ENCODE measurements at places on chromosomes 7 and 10. TPM values are rescaled to one million over a fixed set of nuclear protein-coding genes. Genes with fewer than 3 reads are reported as not detected.

The NRBF2 gene
- total RNA-seq = 16.2 TPM

DNA sequence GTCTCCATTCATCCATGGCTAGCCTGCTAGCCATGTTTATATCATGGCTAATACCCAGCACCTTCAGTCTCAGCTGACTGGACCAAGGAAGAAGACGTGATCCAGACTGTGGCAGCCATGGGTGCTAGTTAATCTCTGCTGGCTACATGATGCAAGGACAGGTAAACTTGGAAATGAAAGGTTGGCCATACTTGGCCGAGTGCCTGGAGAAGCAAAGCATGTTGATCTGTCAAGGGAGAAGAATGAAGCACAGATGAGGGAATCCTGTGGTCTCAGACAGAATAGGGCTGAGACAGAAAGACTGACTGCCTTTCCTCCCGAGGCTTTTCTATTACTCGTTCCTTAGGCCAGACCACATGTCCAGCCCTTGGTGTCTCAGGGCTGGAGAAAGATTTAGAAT lies 41.1 kb downstream of the CPVL start:
- no peaks in the 10 kb centered on the region for H3K36me3 ChIP-seq
- no peak overlapping the region for H3K27ac ChIP-seq
- DNase-seq = no peak
- H3K4me3 ChIP-seq = no peak overlapping the region
- H3K4me1 ChIP-seq = no peaks in the 10 kb centered on the region
- H3K27me3 ChIP-seq = no peaks in the 10 kb centered on the region

GRCh38 chr7:94195813-94196212 lies 191.7 kb upstream of the BET1 start:
- H3K27me3 ChIP-seq = no peaks in the 10 kb centered on the region
- no peaks in the 10 kb centered on the region for H3K36me3 ChIP-seq
- no peak for DNase-seq
- H3K4me3 ChIP-seq = no peak overlapping the region
- H3K4me1 ChIP-seq = no peaks in the 10 kb centered on the region

DNA sequence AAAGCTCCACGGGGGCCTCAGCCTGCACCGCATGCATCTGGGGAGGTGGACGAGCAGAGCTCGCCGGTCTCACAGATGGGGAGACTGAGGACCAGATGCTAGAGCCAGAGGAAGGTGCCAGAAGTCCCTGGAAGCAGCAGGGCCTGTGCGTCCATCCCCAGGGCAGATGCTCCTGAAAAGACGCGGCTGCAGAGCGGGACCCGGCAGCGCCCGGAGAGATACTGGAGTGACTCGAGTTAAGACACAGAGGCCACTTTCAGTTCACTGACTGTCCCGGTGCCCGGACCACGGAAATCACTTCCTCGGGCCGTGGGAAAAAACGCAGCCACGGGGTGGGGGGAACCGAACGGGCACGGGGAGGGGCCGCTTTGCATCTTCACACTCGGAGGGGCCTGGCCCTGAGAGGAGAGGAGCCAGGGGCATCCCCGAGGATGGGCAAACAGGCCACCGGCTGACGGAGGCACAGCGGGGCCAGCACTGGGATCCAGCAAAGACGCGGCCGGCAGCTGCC lies 85.4 kb downstream of the FOXL3 start:
- no peak overlapping the region for H3K4me3 ChIP-seq
- no peak overlapping the region for H3K27ac ChIP-seq
- H3K4me1 ChIP-seq = no peaks in the 10 kb centered on the region
- no peaks in the 10 kb centered on the region for H3K27me3 ChIP-seq
- no peaks in the 10 kb centered on the region for H3K36me3 ChIP-seq

DNA sequence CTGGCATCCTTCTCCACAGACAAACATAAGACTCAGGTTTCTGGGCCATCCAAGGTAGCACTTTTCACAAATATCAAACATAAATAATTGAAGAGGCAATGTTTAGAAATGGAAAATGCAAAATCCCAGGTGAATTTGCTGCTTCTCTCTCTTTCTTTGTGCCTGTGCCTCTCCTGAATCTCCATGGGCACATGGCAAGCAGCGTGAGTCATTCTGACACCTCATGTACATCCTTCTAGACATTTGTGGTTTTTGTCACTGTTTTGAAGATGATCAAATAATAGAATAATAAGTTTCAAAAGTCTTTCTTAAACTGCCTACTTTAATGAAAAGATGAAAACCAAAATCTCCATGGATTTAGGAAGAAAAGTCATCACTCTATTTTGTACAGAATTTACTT lies 60.3 kb upstream of the RAB11FIP2 start:
- DNase-seq = no peak
- H3K27me3 ChIP-seq = no peaks in the 10 kb centered on the region
- H3K4me1 ChIP-seq = no peaks in the 10 kb centered on the region
- no peaks in the 10 kb centered on the region for H3K36me3 ChIP-seq

Data from aorta (tissue), 5 donors.